ENCODE measurements at places on chromosomes 5 and 9.

DNA sequence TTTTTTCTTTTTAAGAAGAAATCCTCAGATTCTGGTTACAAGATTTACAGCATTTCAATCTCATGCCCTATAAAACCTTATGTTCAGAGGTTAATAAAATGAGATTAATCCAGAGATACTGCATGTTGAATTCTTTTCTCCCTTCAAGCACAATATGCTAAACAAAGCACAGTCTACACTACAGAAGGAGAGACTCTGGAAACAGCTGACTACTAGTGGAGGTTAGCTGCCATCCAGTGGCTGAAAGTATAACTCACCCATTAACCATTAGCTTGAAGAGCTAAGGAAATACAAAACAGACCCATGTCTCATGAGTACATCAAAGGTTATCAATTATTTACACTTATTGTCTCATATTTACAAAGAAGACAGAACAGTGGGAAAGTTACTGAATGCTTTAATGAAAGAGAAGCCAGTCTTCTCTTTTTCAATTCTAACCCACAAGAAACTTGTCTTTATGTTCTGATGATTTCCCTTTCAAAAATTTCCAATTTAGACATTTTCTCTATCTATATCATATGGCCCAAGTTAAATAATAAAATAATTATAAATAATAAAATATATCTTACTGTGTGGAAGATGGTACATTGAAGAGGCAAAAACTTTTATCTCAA is 12.7 kb upstream of the DNAH5 start:
- DNase-seq: peak; percentile 30

- DNase-seq: peak; percentile 28
Measured at GRCh38 chr9:136791516-136792276, 552 bp downstream of the TMEM141 start.

- DNase-seq: no peak
Measured at GRCh38 chr5:64331597-64332277, 166.1 kb downstream of the RNF180 start.

GRCh38 chr5:139799359-139799758 is 3.8 kb downstream of the PSD2 start:
- no peak for DNase-seq

GRCh38 chr5:122929001-122929400 is 83.6 kb downstream of the SNX24 start:
- DNase-seq: no peak

GRCh38 chr5:83899326-83899970 is 178.8 kb upstream of the HAPLN1 start:
- no peak for DNase-seq

GRCh38 chr5:114237766-114238165 is 124.1 kb upstream of the KCNN2 start:
- no peak for DNase-seq

GRCh38 chr9:101737705-101738565 is 512 bp downstream of the GRIN3A start:
- DNase-seq: no peak

GRCh38 chr9:123283048-123283408 is 14.6 kb upstream of the STRBP start:
- DNase-seq: no peak

GRCh38 chr5:178420354-178420781 is 169.8 kb downstream of the COL23A1 start:
- DNase-seq: no peak

DNA sequence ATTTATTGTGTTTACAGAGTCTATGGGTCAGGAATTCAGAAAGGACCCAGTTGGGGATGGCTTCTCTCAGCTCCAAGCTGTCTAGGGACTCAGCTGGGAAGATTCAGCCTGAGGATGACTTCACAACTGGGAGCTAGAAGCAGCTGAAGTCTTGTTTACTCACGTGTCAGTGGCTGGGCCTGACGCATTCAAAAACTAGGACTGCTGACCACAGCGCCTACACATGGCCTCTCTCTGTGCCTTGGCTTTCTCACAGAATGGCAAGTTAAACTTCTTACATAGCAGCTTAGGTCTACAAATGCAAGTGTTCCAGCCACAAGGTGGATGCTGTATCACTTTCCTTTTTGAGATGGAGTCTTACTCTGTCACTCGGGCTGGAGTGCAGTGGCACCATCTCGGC is 16.3 kb upstream of the PPP2CA start:
- no peak for DNase-seq

DNA sequence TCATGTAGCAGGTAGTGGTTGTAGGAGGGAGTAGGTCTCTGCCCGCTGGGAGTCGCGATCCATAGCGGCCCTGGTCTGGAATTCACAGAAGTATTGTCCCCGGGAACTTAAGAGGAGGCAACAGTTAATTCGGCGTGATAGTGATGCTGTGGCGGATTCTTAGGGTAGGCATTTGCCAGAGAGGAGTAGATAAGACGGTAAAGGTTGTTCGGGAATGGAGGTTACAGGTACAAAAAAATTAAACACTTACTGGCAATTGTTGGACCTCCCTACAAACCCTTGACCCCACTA is 679 bp downstream of the SMC5 start:
- no peak for DNase-seq

DNA sequence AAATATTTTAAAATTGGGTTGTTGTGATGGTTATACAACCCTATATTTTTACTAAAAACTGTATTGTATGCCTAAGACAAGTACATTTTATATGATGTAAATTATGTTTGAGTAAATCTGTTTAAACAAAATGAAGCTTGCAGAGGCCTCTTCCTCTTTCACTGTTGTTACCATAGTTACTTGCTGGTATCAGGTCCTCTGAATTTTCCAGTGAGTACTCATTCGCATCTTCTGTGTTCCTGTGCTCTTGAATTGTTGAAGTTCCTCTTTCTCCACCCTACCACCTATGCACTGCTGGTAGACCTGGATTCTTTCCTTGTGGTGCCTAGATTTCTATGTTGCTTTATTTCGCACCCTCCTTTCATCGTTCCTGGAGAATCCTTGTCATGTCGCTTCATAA is 938.5 kb upstream of the ACO1 start:
- DNase-seq: no peak

DNA sequence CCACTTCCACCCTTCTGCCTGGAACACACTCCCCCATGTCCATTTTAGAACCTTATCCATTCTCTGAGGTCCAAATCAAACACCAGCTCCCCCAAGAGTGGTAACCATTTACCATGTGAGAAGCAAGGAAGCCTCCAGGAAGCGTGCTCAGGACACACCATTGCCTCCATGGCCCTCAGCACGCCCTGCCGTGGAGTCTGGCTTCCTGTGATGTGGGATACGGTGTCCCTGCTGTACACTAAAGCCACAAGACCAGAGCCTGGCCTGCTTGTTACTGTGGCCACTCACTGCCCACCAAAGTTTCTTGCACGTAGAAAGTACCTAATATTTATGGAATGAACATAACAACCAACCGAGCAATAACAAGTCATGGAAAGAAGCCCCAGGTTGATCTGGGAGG is 151.7 kb downstream of the SEMA5A start:
- no peak for DNase-seq

DNA sequence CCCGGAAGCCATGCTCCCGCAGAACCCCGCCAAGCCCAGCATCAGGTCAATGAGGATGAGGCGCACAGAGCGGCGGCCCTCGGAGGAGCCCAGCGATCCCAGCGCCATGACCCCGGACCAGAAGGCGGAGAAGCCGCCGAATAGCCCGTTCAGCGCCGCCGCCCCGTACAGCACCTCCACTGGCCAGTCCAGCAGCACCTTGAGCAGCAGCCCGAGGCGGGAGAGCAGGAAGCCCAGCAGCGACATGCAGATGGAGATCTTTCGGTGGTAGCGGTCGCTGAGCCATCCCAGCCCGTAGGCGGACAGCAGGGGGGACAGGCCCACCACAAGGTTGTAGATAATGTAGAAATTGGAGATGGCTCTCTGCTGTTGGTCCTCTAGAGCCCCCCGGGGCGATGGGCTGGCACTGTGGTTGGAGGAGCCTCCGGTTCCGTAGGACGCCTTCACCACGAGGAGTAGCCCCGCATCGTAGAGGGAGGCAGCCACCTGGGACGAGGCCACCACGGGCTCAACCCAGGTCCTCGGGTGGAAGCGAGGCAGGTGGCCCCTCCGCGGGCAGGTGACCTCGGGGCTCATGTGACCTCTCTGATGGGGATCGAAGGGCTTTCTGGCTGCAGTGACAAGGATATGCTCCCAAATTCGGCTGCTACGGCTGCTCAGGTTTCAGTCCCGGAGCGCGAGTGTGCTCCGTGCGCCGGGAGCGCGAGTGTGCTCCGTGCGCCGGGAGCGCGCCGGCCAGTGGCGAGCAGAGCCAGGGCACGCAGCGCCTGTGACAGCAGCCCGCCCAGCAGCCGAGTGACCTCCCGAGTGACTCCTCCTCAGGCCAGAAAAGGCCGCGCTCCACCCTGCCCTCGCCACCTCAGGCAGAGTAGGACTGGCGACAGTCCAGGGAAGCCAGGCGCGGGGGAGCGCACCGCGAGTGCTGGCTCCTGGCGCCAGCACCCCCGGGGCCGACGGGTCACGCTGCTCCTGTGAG is at the start of gene SLC46A2:
SLC46A2 (minus strand) TSS at position 771 of the 976 bp plus-strand sequence; CDS start at position 576, 195 bp downstream.
- DNase-seq: peak; percentile 53

GRCh38 chr5:164059471-164059870 is 554.1 kb downstream of the MAT2B start:
- no peak for DNase-seq

DNA sequence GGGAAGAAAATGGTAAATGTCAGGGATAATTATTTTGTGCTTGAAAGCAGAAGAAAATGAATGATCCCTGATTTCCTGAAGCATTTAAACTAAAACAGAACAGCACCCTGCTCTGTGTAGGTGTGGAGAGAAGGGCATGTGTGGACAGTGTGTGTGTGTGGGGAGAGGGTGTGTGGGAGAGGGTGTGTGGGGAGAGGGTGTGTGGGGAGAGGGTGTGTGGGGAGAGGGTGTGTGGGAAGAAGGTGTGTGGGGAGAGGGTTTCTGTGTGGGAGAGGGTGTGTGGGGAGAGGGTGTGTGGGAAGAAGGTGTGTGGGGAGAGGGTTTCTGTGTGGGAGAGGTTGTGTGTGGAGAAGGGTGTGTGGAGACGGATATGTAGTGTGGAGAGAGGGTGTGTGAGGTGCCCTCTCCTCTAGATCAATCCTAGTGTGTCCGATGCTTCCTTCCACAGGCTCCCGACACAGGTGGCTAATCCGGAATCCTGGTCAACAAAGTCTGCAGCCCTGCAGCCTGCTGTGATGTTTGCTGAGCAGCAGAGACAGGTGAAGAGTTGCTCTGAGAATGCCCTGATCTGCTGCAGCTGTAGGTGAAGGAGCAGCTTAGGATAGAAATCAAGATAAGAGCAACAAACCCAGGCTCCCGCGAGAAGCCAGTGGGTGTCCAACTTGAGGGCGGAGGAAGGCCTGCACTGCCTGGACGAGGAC is 15.5 kb downstream of the IRX4 start:
- no peak for DNase-seq

GRCh38 chr5:125261505-125262250 is 515.2 kb upstream of the ZNF608 start:
- DNase-seq: no peak

DNA sequence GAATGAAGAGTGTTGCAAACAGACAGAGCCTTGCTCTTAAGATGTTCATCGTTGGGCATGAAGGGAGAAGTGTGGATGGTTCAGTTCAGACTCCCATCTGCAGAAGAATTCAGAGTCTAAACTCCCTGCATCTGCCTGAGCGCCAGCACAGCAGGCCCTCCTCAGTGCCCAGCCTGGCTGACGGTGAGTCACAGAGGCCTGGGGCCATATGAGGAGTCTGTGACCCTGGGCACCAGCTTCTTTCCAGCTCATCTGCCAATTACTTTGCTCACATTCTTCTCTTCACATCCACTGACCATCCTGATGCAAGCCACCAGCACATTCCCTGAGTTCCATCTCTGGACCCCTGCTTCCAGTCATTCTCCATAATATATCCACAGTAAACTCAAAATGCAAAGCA is 401.1 kb upstream of the TRPC7 start:
- no peak for DNase-seq

DNA sequence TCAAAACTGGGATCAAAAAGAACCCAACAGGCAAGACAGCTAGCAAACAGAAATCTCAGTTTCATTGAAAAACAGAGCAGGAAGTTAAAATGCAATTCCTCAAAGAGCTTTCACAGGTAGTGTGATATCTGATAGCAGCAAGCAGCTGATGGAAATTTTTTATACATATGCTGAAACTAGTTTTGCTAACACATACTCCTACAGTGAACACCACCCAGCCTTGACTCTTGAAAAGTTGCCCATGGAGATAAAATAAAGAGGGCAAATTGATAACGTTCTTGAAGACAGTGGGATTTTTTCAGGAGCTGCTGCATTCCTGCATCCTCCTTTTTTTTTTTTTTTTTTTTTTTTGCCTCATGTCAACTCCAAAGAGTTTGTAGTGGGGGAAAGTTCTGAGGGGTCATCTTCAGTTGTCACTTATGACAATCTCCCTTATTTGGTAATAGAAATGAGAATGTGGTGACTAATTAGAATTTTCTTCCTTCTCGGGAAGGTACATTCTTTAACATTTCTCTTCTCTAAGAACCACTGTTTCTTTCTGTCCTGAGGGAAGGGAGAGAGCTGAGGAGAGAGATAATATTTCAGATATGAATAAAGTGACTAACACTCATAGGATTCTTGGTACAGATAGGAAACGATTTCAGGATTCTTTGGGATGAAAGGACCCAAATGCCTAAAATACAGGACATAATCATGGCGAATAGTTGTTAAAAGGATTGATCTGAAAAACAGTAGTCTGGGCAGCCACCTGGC is 24.6 kb downstream of the SH3RF2 start:
- no peak for DNase-seq

GRCh38 chr9:135990468-135991429 is 29.6 kb upstream of the UBAC1 start:
- DNase-seq: peak; percentile 36

DNA sequence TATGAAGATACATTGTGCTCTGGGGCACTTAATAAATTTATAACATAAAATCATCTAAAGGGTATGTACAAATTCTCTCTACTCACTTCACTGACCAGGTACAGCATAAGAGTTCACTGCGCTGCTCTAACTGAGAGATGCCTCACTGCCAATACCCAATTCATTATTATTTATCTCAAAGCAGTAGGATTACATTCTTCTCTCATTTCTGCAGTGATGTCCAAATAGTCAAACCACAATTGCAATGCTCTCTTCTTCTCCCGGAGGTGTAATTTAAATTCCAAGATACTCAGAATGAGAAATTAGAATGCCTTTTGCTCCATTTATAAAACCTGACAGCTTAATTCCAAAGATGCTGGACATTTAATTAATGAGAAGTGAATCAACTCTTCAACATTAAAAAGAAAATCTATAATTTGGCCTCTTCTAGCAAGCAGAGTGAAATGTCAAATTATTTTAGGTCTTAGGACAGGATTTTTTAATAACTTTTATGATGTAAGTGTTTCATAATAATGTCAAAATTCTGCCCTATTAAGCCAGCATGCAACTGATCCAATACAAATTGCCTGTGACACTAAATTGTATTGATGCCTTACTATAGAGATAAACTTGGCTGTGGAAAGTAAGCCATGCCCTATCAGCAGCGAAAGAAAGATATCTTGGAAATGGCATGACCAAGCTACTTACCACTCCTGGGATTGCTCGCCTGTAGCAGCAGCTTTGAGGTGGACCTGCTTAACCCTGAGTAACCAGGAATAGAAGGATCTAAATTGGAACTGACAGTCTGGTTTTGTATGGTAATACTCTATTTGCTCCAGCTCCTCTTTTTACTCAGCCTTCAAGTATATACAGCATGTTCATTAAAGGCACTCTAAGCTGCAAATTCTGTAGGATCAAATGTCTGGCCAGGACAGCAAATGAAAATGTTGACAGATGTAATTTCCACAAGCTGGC is 374.2 kb upstream of the TYRP1 start:
- DNase-seq: no peak
